ENCODE measurements at places on chromosomes 12 and 14. TPM values are rescaled to one million over a fixed set of nuclear protein-coding genes. Genes with fewer than 3 reads are reported as not detected.

- H3K36me3 ChIP-seq = no peaks in the 10 kb centered on the region
- H3K27ac ChIP-seq = 0 out of 2 replicates have a peak overlapping the region, but pooled peaks have one; percentile 13
- peak; percentile 71 for DNase-seq
These were observed 27.4 kb downstream of the CFAP54 start for GRCh38 chr12:96516472-96517430.

TPPP2 gene
- not detected for total RNA-seq

GRCh38 chr12:76317976-76318375 is 30.2 kb downstream of the BBS10 start:
- H3K27me3 ChIP-seq = no peaks in the 10 kb centered on the region
- no peak for DNase-seq
- no peaks in the 10 kb centered on the region for H3K4me1 ChIP-seq
- H3K27ac ChIP-seq = no peak overlapping the region
- no peak overlapping the region for H3K4me3 ChIP-seq

DNA sequence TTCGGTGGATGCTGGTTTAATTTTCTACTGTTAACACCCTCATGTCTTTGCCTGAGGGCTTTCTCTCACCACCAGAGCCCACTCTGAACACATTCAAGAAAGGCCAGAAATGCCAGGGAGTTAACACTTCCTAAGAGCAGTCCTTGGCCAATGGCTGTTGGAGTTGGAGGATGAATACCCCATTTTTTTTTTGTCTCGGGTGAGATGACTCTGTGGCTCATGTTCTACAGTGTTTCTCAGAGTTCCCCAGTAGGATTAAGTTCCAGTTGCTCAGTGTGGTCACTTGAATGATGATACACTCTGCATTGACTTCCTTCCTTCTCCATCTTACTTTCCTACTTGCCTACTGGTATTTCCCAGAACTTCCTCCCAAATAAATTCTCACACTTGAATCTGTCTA is 65.8 kb downstream of the FOS start:
- no peak overlapping the region for H3K4me3 ChIP-seq
- no peak for DNase-seq
- no peak overlapping the region for H3K27ac ChIP-seq

DNA sequence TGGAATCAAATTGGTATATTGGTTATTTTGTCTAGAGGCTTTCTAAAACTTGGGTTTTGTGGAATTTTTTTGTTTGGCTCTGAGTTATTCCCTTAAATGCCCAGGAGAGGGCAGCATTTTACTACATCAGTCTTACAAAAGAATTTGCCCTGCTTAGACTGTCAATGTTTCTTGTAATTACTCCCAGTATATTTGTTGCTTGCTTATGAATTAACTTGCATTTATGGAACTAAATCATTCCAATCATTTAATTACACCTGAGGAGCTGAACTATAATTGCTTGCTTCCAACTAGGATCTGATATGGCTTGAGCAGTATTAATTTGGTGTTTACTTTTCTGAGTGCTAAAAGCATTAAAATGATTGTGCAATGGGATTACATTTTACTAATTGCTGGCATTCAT is 48.7 kb downstream of the MIPOL1 start:
- peak; percentile 59 for DNase-seq
- H3K27me3 ChIP-seq = no peaks in the 10 kb centered on the region
- H3K4me3 ChIP-seq = no peak overlapping the region
- no peaks in the 10 kb centered on the region for H3K36me3 ChIP-seq

DNA sequence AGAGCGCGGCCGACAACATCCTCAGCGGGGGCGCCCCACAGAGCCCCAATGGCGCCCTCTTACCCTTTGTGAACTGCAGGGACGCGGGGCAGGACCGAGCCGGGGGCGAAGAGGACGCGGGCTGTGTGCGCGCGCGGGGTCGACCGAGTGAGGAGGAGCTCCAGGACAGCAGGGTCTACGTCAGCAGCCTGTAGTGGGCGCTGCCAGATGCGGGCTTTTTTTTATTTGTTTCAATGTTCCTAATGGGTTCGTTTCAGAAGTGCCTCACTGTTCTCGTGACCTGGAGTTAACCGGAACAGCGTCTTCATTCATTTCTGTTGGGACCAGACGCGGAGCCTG is 103.8 kb upstream of the FKBP4 start:
- no peak overlapping the region for H3K4me3 ChIP-seq
- H3K36me3 ChIP-seq = no peaks in the 10 kb centered on the region
- H3K4me1 ChIP-seq = no peaks in the 10 kb centered on the region
- DNase-seq = no peak
- peaks cover 99% of the 10 kb centered on the region for H3K27me3 ChIP-seq

GRCh38 chr14:61264651-61265050 is 16.5 kb downstream of the TMEM30B start:
- no peaks in the 10 kb centered on the region for H3K4me1 ChIP-seq
- no peak overlapping the region for H3K4me3 ChIP-seq
- no peaks in the 10 kb centered on the region for H3K27me3 ChIP-seq
- no peak for DNase-seq
- no peak overlapping the region for H3K27ac ChIP-seq

MIA2 gene
- 43.9 TPM for total RNA-seq

- no peaks in the 10 kb centered on the region for H3K36me3 ChIP-seq
- no peak for DNase-seq
- H3K4me3 ChIP-seq = no peak overlapping the region
- no peak overlapping the region for H3K27ac ChIP-seq
These were observed 3.0 kb upstream of the CISTR start for GRCh38 chr12:53754633-53755264.

- peaks cover 87% of the 10 kb centered on the region for H3K27me3 ChIP-seq
- no peaks in the 10 kb centered on the region for H3K36me3 ChIP-seq
- no peak for DNase-seq
- H3K27ac ChIP-seq = no peak overlapping the region
- no peak overlapping the region for H3K4me3 ChIP-seq
- no peaks in the 10 kb centered on the region for H3K4me1 ChIP-seq
These were observed 108.8 kb downstream of the CRACR2A start for GRCh38 chr12:3644104-3644503.

DNA sequence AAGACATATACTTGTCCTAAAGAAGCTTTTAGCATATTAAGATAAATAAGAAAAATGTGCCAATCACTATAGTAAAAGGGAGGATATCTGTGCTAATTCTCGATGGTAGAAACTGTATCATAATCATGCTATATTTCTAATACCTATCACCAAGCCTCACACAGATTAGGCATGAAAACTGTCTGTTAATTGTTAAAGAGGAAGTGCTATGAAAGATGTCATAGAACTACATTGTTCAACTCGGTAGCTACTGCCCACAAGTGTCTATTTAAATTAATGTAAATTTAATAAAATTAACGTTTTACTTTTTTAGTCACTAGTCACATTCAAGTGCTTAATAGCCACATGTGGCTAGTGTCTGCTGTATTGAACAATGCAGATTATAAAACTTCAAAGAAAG is 77.5 kb upstream of the KICS2 start:
- no peaks in the 10 kb centered on the region for H3K4me1 ChIP-seq
- H3K27ac ChIP-seq = no peak overlapping the region
- H3K4me3 ChIP-seq = no peak overlapping the region
- no peak for DNase-seq

GRCh38 chr12:91109148-91109564 is 2.1 kb downstream of the LUM start:
- no peaks in the 10 kb centered on the region for H3K36me3 ChIP-seq
- no peaks in the 10 kb centered on the region for H3K27me3 ChIP-seq
- no peak for DNase-seq
- no peak overlapping the region for H3K4me3 ChIP-seq
- H3K4me1 ChIP-seq = no peaks in the 10 kb centered on the region

DNA sequence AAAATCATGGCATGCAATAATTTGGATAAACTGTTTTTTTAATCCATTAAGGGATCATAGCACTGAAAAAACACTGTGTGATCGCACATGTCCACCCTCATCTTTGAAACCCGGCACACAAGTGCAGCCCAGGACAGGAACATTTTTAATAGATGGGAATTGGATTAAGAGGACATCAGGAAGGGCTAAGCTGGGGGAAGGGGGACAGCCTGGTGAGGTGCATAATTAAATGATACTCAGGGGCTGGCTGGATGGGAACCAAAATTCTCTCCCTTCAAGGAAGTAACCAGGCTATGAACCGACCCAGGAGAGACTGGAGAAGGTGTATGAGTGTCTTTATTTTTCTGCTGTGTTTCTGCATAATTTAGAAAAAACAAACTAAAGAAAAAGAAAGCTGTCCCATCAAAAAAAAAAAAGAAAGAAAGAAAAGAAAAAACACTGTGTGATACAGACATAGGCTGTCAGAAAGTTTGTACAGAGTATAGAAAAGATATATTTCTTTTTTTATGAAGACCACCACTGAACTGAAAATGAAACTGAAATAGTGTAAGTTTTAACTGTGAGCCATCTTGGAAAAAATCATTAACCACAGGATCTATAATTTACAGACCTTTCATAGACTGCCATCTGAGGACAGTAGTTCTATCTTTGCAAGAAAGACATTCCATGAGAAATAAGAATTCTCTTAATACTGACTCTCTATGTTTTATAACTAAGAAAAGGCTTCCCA is 75.1 kb upstream of the SLC38A4 start:
- H3K36me3 ChIP-seq = no peaks in the 10 kb centered on the region
- no peaks in the 10 kb centered on the region for H3K4me1 ChIP-seq
- no peak overlapping the region for H3K27ac ChIP-seq
- no peaks in the 10 kb centered on the region for H3K27me3 ChIP-seq

SOCS2 gene
- total RNA-seq = 11.1 TPM

GRCh38 chr14:58738189-58738836 is 100.6 kb downstream of the DACT1 start:
- H3K27ac ChIP-seq = no peak overlapping the region
- H3K36me3 ChIP-seq = no peaks in the 10 kb centered on the region
- no peak overlapping the region for H3K4me3 ChIP-seq
- H3K4me1 ChIP-seq = no peaks in the 10 kb centered on the region
- H3K27me3 ChIP-seq = no peaks in the 10 kb centered on the region

DNA sequence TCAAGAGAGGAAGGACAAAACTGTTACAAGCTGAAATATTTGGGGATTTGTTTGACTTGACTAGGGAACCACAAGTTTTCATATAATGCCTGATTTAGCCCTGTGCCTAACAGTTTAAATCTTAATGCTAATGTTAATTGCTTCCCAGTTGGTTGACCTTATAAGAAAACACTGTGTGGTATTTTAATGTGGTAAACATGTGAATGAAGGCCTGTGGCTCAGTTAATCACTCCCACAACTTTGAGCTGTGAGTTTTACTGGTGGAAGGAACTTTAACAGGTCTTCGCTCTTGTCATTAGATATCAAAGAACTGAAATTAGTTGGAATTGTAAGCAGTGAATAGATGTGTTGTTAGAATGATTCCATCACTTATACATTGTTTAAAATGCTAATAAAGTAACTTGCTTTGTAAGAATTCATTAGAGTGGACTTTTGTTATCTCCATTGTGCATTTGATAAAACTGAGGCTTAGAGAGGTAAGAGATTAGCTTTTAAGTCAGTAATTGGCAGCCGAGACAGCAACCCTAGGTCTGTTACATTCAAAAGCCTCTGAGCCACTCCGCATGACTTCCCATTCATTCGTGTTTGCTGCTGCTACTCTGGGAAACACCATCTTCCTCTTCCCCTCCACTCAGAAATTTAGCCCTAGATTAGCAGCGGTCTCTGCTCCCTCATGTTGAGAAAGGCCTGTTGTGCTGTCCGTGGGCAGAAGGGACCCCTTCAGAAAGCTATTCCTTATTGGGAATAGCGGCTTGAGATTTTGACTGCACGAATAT is 1.0 kb upstream of the TBK1 start:
- no peak for DNase-seq
- H3K4me3 ChIP-seq = peak overlapping the region; percentile 69
- peaks cover 26% of the 10 kb centered on the region for H3K36me3 ChIP-seq
- H3K4me1 ChIP-seq = peaks cover 26% of the 10 kb centered on the region

GRCh38 chr12:77847680-77848431 is 17.2 kb downstream of the NAV3 start:
- H3K27me3 ChIP-seq = no peaks in the 10 kb centered on the region
- no peak overlapping the region for H3K4me3 ChIP-seq
- peak overlapping the region; percentile 37 for H3K27ac ChIP-seq
- H3K4me1 ChIP-seq = peaks cover 36% of the 10 kb centered on the region
- DNase-seq = peak; percentile 19
- no peaks in the 10 kb centered on the region for H3K36me3 ChIP-seq

GRCh38 chr14:89425931-89426330 is 8.9 kb upstream of the FOXN3 start:
- H3K4me3 ChIP-seq = no peak overlapping the region
- peak; percentile 34 for DNase-seq
- H3K4me1 ChIP-seq = no peaks in the 10 kb centered on the region
- H3K27me3 ChIP-seq = peaks cover 14% of the 10 kb centered on the region

RPGRIP1 gene
- 0.75 TPM for total RNA-seq

- H3K27ac ChIP-seq = no peak overlapping the region
- no peaks in the 10 kb centered on the region for H3K27me3 ChIP-seq
- DNase-seq = no peak
- H3K4me3 ChIP-seq = no peak overlapping the region
These were observed 17.0 kb downstream of the RNASE10 start for GRCh38 chr14:20522332-20522731.

- no peak overlapping the region for H3K4me3 ChIP-seq
- DNase-seq = no peak
- H3K27ac ChIP-seq = no peak overlapping the region
- peaks cover 8% of the 10 kb centered on the region for H3K4me1 ChIP-seq
These were observed 205.4 kb downstream of the CALM1 start for GRCh38 chr14:90602088-90602687.

DNA sequence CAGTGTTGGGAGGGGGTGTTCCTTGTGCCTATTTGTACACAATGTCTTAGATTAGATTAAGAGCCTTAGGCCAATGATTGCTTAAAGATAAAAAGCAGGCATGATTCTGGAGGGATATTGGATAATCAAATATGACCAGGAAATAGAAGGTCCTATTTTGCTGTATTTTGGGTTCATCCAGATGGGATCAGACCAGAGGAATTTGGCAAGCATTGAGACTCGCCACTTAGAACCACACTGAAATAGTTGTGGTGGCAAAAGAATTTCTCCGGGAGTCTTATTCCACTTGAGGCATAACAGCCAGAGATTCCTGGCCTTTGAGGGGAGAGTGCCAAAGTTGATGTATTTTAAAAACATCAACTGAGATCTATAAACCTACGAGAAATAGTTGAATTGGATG is 327.2 kb downstream of the RAD51B start:
- peak; percentile 98 for DNase-seq
- peaks cover 37% of the 10 kb centered on the region for H3K4me1 ChIP-seq
- H3K27me3 ChIP-seq = no peaks in the 10 kb centered on the region
- H3K4me3 ChIP-seq = no peak overlapping the region
- H3K27ac ChIP-seq = peak overlapping the region; percentile 90

DNA sequence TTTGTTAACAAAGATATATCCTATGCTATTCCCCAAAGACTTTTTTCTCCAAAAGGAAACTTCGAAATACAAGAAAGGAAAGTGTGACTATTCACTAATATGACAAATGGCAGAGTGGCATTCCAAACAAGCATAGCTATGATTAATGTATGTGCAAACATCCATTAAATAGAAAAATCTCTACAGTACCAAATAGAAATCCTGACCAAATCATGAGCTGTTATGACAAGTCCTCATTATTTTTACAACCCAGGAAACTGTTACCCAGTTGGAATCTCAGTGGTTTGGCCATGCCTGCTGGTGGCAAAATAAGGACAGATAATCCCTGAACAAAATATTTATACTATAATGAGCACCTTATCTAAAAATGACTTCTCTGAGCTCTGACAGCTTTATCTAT is 202.1 kb downstream of the SEC23A start:
- no peaks in the 10 kb centered on the region for H3K27me3 ChIP-seq
- no peak overlapping the region for H3K27ac ChIP-seq
- H3K36me3 ChIP-seq = no peaks in the 10 kb centered on the region
- no peak overlapping the region for H3K4me3 ChIP-seq

SPTB gene
- 1.5 TPM for total RNA-seq
